ENCODE measurements at places on chromosomes 2 and 18.

- no peak for DNase-seq
- no peaks in the 10 kb centered on the region for H3K4me1 ChIP-seq
- H3K27ac ChIP-seq, result no peak overlapping the region
- no peak overlapping the region for H3K4me3 ChIP-seq
- H3K36me3 ChIP-seq, result no peaks in the 10 kb centered on the region
- peaks cover 5% of the 10 kb centered on the region for H3K27me3 ChIP-seq
These were observed 20.1 kb upstream of the LTBP1 start for GRCh38 chr2:32926708-32927084.

GRCh38 chr2:24247592-24247991, 72.7 kb downstream of the FAM228A start:
- no peaks in the 10 kb centered on the region for H3K27me3 ChIP-seq
- H3K4me3 ChIP-seq, result no peak overlapping the region
- peaks cover 11% of the 10 kb centered on the region for H3K36me3 ChIP-seq
- H3K4me1 ChIP-seq, result no peaks in the 10 kb centered on the region
- H3K27ac ChIP-seq, result no peak overlapping the region

DNA sequence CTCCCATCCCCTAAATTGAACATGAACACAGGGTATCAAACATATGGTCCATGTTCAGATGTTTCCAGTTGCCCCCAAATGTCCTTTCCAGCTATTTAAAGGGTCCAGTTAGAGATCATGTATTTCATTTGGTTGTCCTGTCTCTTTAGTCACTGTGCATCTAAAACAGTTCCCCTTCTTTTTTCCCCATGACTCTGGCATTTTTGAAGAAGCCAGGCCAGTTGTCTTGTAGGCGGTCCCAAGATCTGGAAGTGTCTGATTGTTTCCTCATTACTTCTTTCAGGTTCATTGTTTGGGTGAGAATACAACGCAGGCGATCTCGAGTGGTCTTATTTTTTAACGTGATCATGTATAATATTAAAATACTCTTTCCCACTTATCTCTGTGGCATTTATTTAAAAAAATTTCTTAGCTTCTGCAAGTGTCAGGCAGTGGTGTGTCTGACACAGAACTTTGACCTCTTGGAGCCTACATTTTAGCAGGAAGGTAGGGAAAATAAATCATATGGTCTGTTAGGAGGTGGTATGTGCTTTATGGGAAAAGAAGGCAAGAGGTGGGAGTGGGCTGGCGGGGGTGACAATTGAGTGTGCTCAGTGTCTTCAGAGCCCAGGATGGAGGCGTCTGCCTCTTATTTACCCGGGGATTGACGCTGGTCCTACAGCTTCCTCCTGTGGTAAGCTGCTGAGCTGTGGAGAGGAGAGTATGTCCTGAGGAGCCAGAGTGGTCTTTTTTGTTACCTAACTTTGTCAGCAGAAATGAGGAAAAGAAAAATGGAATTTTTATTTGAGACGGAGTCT, 8.1 kb downstream of the RAB31 start:
- H3K27ac ChIP-seq, result no peak overlapping the region
- H3K4me1 ChIP-seq, result peaks cover 12% of the 10 kb centered on the region
- no peak for DNase-seq
- no peak overlapping the region for H3K4me3 ChIP-seq
- H3K27me3 ChIP-seq, result peaks cover 19% of the 10 kb centered on the region

DNA sequence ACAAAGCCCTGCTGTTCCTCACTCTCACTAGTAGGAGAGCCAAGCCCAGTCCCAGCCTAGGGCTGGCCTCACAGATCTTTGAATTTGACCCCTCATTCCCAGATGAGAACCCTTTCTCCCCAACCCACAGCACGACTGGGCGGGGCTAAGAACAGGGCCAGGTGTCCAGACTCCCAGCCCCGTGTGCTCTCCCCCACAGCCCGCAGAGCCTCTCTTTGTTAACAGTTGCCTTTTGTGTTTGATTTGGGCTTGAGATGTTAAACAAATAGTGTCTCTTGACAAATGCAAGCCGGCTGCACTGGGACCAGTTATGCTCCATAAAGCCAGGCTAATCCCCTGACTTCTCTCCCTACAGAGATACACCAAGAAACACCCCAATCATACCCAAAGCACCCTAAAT, 4.7 kb upstream of the KCNK3 start:
- H3K27ac ChIP-seq, result no peak overlapping the region
- no peak for DNase-seq
- H3K4me3 ChIP-seq, result no peak overlapping the region
- H3K4me1 ChIP-seq, result peaks cover 2% of the 10 kb centered on the region

Measured in immature natural killer cell (primary cell).